ENCODE measurements at places on chromosomes 7 and 10.

DNA sequence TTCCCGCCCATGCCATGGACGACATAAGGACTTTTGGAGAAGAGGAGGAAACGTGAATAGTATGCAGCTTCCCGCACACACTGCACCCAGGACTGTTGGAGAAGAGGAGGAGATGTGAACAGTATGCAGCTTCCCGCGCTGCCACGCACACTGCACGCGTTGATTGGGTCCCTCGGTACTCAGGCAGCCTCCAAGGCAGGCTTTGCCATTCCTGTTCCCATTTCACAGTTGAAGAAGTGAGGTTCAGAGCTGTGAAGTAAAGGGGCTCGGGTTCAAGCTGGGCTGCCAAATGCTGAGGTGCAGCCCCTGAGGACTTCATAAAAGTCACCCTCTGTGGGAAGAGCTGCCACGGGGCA is 147.9 kb upstream of the FAM20C start:
- DNase-seq = no peak

DNA sequence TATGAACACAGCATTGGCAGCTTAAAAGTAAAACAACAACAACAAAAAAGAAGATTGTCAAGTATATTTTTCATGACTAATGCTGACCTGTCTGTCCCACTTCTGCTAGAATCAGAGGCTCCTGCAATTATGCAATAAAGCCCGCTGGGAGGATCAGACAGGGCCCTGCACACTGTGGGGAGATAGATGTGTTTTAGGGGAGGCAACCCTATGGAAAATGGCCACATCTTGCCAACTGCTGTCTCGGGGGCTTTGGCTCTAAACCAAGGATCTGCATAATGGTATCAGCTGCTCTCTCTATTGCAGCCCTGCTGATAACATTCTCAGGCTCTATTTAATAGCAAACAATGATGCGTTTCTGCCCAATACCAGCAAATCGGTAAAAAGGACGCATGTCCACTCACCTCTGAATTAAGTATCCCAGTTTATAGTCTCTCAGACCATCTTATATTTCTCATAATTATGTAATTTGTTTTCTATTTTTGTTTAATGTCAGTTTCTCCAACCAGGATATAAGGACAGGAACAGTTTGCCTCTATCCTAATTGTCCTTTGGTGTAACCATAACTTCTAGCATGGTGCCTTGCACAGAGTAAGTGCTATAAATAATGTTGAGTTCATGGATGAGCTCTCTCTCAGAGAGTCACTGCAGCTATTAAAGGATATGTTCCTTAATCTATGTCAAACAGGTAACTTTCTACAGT is 15.3 kb upstream of the PRKAR2B start:
- DNase-seq = no peak

GRCh38 chr7:53596230-53596629 is 560.8 kb downstream of the POM121L12 start:
- DNase-seq = no peak

DNA sequence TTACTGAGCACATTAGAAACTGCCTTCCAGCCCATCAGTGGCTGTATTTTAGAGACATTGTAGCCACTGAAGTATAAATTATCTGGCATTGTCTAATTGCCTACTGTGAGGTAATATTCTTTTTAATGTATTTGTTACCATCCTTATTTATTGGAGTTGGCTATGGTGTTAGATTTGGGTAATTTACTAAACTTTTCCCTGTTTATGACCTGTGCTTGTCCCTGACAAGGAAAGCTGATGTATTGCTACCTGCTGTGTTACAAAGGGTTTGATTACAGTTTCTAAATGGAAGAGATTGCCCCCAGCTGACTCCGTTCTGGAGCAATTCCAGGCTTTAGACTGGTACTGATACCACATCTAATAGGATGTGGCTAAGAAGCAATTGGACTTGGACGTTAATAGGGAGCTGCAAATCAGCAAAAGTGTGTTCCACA is 12.3 kb upstream of the ASCC1 start:
- DNase-seq = no peak

All from activated CD4-positive, alpha-beta T cell treated with anti-CD3 and anti-CD28 coated beads for 36 hours (primary cell).